Activated T-cell treated with anti-CD3 and anti-CD28 coated beads, Interleukin-2, amount 50 U/mL, for 24 hours (primary cell): ENCODE measurements at places on chromosomes 4 and X.

GRCh38 chrX:10008483-10009056 lies 41.4 kb downstream of the CLDN34 start:
- H3K36me3 ChIP-seq: no peaks in the 10 kb centered on the region
- H3K4me1 ChIP-seq: peaks cover 43% of the 10 kb centered on the region
- no peak overlapping the region for H3K4me3 ChIP-seq
- no peak for DNase-seq
- peaks cover 60% of the 10 kb centered on the region for H3K27me3 ChIP-seq
- no peak overlapping the region for H3K27ac ChIP-seq

DNA sequence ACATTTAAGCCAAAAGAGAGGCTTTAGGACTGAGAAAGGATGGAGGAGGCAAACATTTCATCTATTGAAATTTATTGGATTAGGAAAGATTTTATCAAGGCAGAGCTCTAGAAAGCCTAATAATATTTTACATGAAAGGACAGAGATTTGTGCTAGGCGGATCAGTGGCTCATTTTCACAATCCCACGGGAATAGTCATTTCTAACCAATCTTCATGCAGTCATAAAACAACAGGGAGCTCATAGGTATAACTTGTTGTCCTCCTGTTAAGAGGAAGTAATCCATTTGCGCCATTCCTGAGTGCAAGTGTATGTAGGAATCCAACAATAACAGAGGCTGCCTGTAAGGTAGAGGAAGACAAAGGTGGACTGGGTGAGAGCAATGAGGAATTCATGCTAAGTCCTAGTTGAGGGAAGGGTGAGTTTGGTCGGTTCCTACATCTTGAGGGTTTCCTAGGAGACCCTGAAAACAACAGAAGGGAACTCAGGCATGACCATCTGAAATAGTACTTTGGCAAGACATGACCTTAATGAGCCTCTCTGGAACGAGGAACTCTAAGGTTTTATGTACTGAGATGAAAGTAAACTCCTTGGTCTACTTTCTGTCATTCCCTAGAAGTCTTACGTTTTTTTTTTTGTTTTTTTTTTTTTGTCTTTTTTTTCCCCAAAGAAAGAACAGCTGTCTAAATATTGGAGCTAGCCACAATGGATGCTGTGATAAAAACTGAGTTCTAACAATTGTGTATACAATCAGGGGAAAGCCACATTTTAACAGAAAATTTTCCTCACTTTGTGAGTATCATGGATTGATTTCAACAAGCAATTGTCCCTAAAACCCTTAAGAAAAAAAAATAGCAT lies 89.7 kb downstream of the GEMIN8 start:
- H3K27ac ChIP-seq: no peak overlapping the region
- DNase-seq: no peak
- peaks cover 71% of the 10 kb centered on the region for H3K27me3 ChIP-seq
- peaks cover 9% of the 10 kb centered on the region for H3K4me1 ChIP-seq
- no peaks in the 10 kb centered on the region for H3K36me3 ChIP-seq

DNA sequence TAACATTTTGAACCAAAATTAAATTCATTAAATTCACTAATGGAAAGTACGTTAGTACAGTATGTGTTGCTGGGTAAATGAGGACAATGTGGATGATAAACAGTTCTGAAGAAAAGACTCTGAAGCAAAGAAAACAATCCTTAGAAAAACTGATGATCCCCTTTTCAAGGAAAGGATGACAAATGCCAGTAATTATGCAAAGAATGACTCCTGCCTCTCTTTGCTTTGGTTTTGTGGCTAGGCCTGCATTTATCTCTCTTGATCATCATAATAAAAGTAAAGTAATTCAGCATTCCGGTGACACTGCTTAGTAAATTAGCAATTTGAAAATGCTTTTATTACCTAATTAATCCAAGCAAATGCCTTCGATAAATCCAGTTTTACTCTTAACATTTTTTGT lies 652.2 kb upstream of the DIPK2B start:
- DNase-seq: no peak
- H3K4me3 ChIP-seq: peak overlapping the region; percentile 88
- peak overlapping the region; percentile 91 for H3K27ac ChIP-seq
- H3K27me3 ChIP-seq: peaks cover 58% of the 10 kb centered on the region
- peaks cover 28% of the 10 kb centered on the region for H3K36me3 ChIP-seq
- H3K4me1 ChIP-seq: peaks cover 37% of the 10 kb centered on the region

DNA sequence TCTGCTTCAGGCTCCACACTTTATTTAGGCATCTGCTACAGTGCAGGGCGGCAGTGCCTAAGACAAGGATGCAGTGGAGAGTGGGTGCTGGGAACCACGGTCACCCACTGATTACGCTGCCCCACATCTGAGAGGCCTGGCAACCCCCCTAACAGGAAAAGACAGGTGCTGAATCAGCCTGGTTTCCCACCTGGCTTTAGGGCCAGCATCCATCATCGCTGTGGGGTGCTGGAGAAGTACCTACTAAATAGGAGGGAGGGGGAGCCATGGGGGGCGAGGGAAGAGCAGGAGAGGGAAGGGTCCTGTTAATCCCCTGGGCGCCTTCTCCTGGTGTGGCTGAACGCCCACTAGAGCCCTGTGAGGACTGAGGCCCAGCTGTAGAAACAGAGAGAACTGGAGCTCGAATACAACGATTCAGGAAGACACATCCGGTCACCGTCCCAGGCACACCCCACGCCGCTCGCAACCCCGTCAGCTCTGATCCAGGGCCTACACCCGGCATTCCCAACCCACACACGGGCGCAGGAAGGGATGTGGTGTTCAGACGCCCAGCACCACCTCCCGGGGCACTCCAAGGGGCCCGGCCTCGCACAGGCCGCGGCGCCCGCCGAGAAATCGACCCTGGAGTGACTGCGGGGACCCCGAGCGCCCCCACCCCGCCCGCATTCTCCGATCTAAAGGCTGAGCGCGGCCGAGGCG lies 554 bp downstream of the DCTD start:
- peak; percentile 76 for DNase-seq
- H3K4me3 ChIP-seq: peak overlapping the region; percentile 86
- H3K36me3 ChIP-seq: peaks cover 52% of the 10 kb centered on the region
- H3K4me1 ChIP-seq: peaks cover 67% of the 10 kb centered on the region

DNA sequence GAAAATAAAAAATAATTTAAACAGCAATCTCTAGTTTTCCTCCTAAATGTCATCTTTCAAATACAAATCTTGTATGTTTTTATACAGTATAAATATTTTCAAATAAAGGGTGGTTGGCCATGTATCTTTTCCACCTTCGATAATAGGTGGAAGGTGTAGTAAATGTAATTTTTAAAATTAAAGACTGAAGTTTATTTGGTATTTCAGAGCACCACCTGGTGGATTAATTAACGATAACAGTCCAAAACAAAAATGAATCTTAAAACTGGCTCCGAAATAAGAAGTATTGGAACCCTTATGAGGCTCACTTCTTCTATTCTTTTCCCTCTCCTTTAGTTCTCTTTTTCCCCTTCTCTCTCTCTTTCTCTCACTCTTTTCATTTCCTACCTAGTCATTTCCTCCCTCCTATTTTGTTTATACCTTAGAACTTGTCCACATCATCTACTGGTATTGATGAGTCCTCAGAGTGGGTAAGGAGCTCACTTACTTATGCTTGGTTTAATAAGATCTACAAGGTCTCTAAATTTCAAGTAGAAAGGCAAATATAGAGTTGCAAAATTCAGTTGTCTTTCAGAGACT lies 82.9 kb upstream of the EXOC1L start:
- DNase-seq: no peak
- no peak overlapping the region for H3K4me3 ChIP-seq
- H3K27me3 ChIP-seq: peaks cover 50% of the 10 kb centered on the region

- DNase-seq: no peak
- no peak overlapping the region for H3K27ac ChIP-seq
- H3K27me3 ChIP-seq: no peaks in the 10 kb centered on the region
- no peak overlapping the region for H3K4me3 ChIP-seq
Observed at GRCh38 chrX:118370921-118371624, 25.2 kb downstream of the WDR44 start.

GRCh38 chr4:174874898-174875297 lies 43.3 kb upstream of the ADAM29 start:
- no peaks in the 10 kb centered on the region for H3K36me3 ChIP-seq
- DNase-seq: no peak
- H3K4me1 ChIP-seq: no peaks in the 10 kb centered on the region
- no peak overlapping the region for H3K27ac ChIP-seq
- no peaks in the 10 kb centered on the region for H3K27me3 ChIP-seq
- no peak overlapping the region for H3K4me3 ChIP-seq

DNA sequence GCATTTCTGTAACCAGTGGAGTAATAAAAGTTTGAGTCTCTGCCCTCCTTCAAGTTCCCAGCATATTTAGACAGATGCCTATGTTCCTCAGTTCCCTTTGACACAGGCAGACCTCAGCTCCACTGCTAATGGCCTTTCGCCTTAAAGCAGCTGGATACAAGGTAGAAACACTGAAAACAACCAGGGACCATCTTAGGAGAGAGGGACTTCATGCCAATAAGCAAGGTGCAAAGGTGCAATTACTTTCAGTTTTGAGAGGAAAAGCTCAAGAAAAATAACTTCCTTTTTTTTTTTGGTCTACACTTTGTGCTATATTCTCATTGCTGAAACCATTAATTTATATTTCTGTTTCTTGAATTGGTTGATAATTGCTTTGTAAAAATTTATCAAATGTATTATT lies 781.9 kb upstream of the GALNTL6 start:
- H3K27me3 ChIP-seq: no peaks in the 10 kb centered on the region
- no peaks in the 10 kb centered on the region for H3K36me3 ChIP-seq
- H3K27ac ChIP-seq: no peak overlapping the region
- H3K4me3 ChIP-seq: no peak overlapping the region
- DNase-seq: no peak

- H3K4me3 ChIP-seq: no peak overlapping the region
- H3K27me3 ChIP-seq: no peaks in the 10 kb centered on the region
- no peak overlapping the region for H3K27ac ChIP-seq
- peak; percentile 14 for DNase-seq
Observed at GRCh38 chr4:2646396-2647149, 109.6 kb downstream of the TNIP2 start.

GRCh38 chr4:40305328-40306170 lies 29.6 kb upstream of the CHRNA9 start:
- H3K4me1 ChIP-seq: peaks cover 90% of the 10 kb centered on the region
- peaks cover 15% of the 10 kb centered on the region for H3K36me3 ChIP-seq
- peak overlapping the region; percentile 94 for H3K27ac ChIP-seq
- peak overlapping the region; percentile 46 for H3K4me3 ChIP-seq
- no peaks in the 10 kb centered on the region for H3K27me3 ChIP-seq
- DNase-seq: peak; percentile 69

GRCh38 chr4:138310991-138311390 lies 68.8 kb upstream of the SLC7A11 start:
- H3K4me1 ChIP-seq: no peaks in the 10 kb centered on the region
- no peak overlapping the region for H3K4me3 ChIP-seq
- no peaks in the 10 kb centered on the region for H3K27me3 ChIP-seq
- no peak overlapping the region for H3K27ac ChIP-seq

GRCh38 chr4:72918362-72918761 lies 151.2 kb downstream of the COX18 start:
- no peak overlapping the region for H3K4me3 ChIP-seq
- H3K4me1 ChIP-seq: no peaks in the 10 kb centered on the region
- H3K27me3 ChIP-seq: peaks cover 7% of the 10 kb centered on the region
- H3K36me3 ChIP-seq: no peaks in the 10 kb centered on the region
- DNase-seq: no peak

DNA sequence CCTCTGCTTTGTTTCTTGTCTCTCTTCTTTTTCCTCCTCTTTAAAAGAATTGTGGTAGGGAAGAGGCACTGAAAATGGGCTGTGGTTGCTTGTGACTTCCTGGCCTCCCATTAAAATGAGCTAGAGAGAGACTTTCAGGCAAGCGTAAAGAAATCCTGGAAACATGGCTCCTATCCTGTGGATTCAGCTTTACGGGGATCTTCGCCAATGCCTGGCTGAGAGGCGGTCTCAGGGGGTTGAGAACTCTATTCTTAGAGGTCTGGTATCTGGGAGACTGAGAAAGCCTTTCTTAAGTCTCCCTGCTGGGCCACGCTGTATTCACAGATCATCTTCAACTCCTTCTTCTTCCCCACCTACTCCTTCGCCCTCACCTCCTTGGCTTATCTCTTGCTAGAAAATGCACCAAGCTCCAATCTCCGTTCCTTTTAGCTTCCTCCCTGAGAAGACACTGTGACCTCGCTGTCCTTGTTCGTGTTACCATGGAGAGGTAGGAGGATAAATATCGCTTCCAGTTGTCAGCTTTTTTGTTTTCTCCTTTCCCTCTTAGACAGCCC lies 542 bp upstream of the KLF8 start:
- peak overlapping the region; percentile 30 for H3K4me3 ChIP-seq
- no peak for DNase-seq
- H3K4me1 ChIP-seq: peaks cover 10% of the 10 kb centered on the region

- no peak for DNase-seq
- no peak overlapping the region for H3K27ac ChIP-seq
- H3K4me3 ChIP-seq: no peak overlapping the region
- H3K36me3 ChIP-seq: no peaks in the 10 kb centered on the region
- no peaks in the 10 kb centered on the region for H3K4me1 ChIP-seq
- H3K27me3 ChIP-seq: peaks cover 3% of the 10 kb centered on the region
Observed at GRCh38 chr4:74570095-74570494, 125.2 kb downstream of the AREG start.

- no peaks in the 10 kb centered on the region for H3K36me3 ChIP-seq
- H3K27me3 ChIP-seq: peaks cover 16% of the 10 kb centered on the region
- no peaks in the 10 kb centered on the region for H3K4me1 ChIP-seq
- H3K27ac ChIP-seq: no peak overlapping the region
- H3K4me3 ChIP-seq: no peak overlapping the region
- no peak for DNase-seq
Observed at GRCh38 chrX:54945224-54945623, 24.6 kb downstream of the TRO start.

- no peak overlapping the region for H3K4me3 ChIP-seq
- no peak overlapping the region for H3K27ac ChIP-seq
- H3K36me3 ChIP-seq: no peaks in the 10 kb centered on the region
- no peaks in the 10 kb centered on the region for H3K27me3 ChIP-seq
- H3K4me1 ChIP-seq: no peaks in the 10 kb centered on the region
- no peak for DNase-seq
Observed at GRCh38 chr4:64464581-64464980, 55.3 kb upstream of the TECRL start.

- no peak overlapping the region for H3K27ac ChIP-seq
- no peaks in the 10 kb centered on the region for H3K4me1 ChIP-seq
- no peak overlapping the region for H3K4me3 ChIP-seq
- H3K27me3 ChIP-seq: peaks cover 44% of the 10 kb centered on the region
Observed at GRCh38 chr4:182839256-182839655, 77.9 kb downstream of the DCTD start.

DNA sequence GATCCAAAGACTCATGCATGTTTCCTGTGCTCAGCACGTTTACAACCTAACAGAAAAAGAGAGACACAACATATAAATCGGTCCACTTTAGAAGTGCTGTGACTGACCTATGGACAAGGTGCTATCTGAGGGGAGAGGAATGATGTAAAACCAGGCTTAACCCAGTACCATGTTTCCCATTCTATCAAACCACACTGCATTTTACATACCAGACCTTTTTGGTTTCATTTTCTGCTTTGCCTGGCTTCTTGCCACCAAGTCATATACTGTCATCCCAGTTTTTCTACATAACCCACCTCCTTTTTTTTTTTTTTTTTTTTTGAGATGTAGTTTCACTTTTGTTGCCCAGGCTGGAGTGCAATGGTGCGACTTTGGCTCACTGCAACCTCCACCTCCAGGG lies 82.2 kb downstream of the KLF8 start:
- H3K4me1 ChIP-seq: peaks cover 9% of the 10 kb centered on the region
- no peak for DNase-seq
- H3K4me3 ChIP-seq: no peak overlapping the region
- H3K27ac ChIP-seq: no peak overlapping the region
- no peaks in the 10 kb centered on the region for H3K36me3 ChIP-seq
- peaks cover 55% of the 10 kb centered on the region for H3K27me3 ChIP-seq
